ENCODE measurements at places on chromosomes 1 and 21.

DNA sequence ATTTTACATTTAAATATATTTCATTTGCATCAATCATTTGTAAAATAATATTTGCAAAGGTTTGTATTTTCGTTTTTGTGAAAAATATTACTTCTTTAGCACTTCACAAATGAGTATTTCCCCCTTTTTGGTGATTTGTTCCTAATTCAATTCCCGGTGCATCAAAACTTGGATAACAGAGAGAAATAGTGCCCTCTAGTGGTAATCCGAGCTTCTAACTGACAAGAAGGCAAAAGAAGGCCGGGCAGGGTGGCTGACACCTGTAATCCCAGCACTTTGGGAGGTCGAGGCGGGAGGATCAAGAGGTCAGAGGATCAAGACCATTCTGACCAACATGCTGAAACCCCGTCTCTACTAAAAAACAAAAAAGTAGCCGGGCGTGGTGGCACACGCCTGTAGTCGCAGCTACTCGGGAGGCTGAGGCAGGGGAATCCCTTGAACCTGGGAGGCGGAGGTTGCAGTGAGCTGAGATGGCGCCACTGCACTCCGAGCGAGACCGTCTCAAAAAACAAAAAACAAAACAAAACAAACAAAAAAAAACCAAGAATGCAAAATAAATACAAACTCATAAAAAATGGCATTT is 137.7 kb downstream of the COL11A1 start:
- no peak for DNase-seq

- DNase-seq, result no peak
Observed at GRCh38 chr1:231383159-231383860, 38.8 kb downstream of the EGLN1 start.

GRCh38 chr1:83717785-83718184 is 281.1 kb downstream of the TTLL7 start:
- DNase-seq, result no peak

DNA sequence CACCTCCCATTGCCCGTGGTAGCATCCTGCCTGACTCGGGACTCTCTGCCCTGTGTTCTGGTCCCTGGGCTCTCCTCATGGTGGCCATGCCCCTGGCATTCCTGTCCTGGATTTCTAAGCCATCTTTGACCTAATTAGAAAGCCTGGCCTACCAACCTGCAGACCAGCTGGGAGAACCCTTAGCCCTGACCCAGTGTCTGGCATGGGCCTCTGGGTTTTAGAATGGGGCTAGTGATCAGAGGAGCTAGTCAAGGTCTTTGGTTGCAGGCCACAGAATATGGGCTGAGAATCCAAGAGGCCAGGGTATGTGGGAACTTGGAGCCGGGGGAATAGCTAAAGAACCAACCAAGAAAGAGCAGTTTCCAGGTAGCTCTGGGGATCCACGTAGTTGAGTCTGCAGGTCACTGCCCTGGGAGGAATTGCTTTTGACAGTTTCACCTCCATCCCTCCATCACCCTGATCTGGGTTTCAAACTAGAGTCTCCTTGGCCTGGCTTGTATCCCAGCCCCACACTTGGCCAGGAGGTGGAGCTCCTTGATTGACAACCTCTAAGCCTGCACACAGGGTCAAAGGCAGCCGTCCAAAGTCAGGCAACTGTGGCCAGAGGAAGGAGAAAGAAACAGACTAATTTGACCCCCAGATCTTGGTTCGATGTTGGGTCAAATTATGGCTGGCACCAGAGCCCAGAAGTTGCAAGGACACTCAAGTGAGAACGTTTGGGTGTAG is 54.7 kb upstream of the ABCG1 start:
- no peak for DNase-seq

DNA sequence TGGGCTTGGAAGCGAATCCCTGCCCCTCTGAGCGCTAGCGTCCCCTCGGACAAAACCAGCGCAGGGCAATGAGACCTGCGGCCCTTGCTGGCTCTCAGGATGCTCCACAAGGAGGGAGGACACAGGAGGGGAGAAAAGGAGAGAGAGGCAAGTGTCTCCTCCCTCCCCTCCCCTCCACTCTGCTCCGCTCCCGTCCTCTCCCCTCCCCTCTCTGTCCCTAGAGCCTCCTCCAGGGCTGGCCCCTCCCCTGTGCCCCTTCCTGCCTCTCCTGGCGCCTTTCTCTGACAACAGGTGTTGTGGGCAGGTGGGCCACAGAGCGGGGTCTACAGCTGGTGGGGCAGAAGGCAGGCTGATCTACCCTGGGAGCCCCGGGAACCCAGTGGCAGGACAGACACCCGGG is 35.2 kb downstream of the TP73 start:
- DNase-seq, result no peak

- DNase-seq, result peak; percentile 25
Observed at GRCh38 chr21:25885405-25885804, 150.6 kb downstream of the GABPA start.

- no peak for DNase-seq
Observed at GRCh38 chr1:210688512-210689234, 360.0 kb downstream of the HHAT start.

DNA sequence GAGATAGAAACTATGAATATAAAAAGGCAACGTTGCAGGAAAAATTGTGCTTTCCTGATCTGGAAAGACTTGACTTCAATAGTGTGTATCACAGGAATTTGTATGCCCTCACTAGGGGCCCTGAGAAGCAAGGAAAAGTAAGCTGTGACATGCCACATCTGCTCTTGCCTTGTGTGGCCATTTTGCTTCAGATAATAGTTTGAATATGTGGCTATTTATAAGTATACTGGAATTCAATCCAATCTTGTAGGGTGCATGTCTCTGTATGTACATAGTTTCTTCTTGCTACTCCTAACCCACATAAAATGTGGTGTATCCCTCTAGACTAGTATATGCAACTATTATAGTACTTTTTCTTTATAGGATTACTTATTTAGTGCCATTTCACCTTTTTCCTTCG is 31.1 kb upstream of the SCYL3 start:
- DNase-seq, result peak; percentile 19

DNA sequence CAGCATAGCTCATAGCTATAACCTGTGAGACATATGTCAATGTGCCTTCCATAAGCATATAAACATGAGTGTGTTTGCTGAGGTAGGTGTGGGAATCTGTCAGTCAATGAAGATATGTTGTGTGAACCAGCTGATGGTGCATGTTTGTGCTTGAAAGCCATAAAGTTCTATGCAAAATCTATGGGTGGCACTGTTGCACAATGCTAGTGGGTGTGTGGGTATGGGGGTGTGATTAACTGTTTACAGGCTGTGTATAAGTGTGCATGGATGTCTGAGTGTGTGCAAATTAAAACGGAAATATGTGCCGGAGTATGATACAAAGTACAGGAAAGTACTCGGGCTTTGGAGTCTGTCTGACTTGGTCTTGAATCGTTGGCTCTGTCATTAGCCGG is 1.0 kb upstream of the ATP2B4 start:
- peak; percentile 86 for DNase-seq

DNA sequence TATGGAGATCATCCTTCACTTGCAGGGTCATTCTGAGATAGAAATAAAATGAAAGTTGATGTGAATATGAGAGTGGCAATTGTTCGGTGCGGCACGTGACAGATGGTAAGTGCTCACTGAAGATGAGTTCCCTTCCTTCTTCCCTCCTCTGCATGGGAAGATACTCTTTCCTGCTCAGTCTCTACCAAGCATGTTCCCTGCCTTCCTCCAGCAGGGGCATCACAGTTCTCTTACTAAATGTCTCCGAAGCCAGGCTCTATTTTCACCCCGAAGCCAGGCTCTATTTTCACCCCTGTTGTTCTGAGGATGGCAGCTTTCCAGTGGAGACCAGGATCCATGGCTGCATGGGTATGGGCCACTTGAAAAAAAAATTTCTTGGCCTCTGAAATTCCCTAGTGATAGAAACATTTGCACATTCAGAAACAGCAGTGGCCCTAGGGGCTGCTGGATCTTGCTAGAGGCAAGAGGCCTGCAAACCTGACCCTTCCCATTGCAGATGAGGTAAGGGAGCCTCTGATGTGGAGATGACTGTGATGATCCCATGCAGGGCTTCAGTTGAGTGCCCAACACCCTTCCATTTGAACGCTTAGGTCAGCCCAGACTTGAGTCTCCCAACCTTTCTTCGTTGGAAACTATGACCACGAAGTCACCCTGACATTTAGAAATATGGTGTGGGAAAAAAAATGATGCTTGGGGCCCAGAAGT is 123.7 kb upstream of the HMGB4 start:
- DNase-seq, result no peak

- no peak for DNase-seq
Observed at GRCh38 chr1:213123536-213123935, 72.5 kb downstream of the RPS6KC1 start.

- DNase-seq, result no peak
Observed at GRCh38 chr1:203103829-203104495, 18.1 kb upstream of the MYOG start.

DNA sequence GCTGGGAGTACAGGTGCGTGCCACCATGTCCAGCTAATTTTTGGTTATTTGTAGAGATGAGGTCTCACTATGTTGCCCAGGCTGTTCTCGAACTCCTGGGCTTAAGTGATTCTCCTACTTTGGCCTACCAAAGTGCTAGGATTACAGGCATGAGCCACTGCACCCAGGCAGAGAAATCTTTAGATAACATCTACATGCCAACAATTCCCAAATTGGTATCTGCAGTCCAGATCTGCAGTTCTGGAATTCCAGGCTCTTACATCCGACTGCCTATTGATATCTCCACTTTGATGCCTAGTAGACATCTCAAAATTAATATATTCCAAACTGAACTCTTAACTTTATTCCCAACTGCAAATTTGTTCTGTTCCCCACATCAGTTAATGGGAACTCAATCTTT is 23.3 kb downstream of the INAVA start:
- no peak for DNase-seq

GRCh38 chr1:234208791-234209190 is 164.5 kb upstream of the COA6 start:
- DNase-seq, result no peak
